Epithelial cell of proximal tubule (primary cell): ENCODE measurements at places on chromosomes 6 and 20. TPM values are rescaled to one million over a fixed set of nuclear protein-coding genes. Genes with fewer than 3 reads are reported as not detected.

The MTHFD1L gene
- total RNA-seq = 39.5 and 66.8 TPM in 2 replicates

The TSBP1 gene
- total RNA-seq = not detected in 2 replicates

The CST1 gene
- total RNA-seq = not detected in 2 replicates

The LY6G6F gene
- not detected in 2 replicates for total RNA-seq

DNA sequence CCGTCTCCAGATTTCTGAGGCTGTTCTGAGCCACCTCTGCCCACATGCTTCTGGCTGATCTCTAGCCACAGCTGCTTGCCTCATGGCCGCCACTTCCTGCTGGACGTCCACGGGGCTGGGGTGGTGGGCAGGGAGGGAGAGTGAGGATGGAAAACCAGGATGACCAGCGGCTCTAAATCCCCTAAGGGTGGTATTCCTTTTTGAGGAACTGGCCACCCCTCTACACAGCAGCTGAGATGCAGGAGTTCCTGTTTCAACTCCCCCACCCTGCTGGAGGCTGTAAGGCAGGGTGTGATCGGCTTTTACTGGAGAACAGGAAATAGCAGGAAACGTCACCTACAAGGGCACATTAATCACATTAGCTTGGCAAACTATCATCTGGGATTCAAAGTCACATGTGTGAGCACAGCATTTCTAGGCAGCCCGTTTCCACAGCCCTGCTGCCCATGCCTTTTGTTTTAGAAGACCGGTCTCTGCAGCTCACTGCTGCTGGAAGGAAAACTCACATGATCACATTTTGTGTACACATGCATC lies 181.6 kb upstream of the ECI2 start:
- DNase-seq = no peak

GRCh38 chr6:96611342-96611991 lies 48.5 kb downstream of the FHL5 start:
- DNase-seq = no peak

DNA sequence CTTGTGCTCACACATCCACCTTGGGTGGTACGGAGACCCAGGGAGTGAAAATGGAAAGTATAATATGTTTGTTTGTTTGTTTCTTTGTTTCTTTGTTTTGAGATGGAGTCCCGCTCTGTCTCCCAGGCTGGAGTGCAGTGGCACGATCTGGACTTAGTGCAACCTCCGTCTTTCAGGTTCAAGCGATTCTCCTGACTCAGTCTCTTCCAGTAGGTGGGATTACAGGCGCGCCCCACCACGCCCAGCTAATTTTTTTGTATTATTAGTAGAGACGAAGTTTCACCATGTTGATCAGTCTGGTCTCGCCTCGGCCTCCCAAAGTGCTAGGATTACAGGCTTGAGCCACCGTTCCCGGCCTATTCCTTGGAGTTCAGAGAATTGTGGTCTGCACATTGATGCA lies 115.4 kb downstream of the TRIM27 start:
- no peak for DNase-seq

GRCh38 chr6:89372506-89372901 lies 20.0 kb upstream of the UBE2J1 start:
- no peak for DNase-seq

GRCh38 chr20:51326201-51326819 lies 216.2 kb downstream of the NFATC2 start:
- DNase-seq = no peak

DNA sequence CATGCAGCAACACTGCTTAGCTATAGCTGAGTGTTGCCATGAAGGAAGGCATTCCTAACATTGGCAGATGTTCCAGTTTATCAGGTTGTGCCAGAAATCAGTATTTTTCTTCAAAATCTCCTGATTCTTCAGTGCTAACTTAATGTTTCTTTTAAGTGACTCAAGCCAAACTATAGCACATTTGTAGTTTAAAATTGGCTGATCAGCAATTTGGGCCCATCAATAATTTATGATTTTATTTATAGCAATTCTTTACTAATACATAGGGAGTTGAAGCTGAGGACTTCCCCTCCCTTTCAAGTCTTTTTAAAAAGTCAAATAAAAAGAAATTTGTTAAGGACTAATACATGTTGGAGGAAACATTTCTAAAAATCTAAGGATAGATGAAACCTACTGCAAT lies 383.8 kb upstream of the KHDRBS2 start:
- DNase-seq = no peak

- DNase-seq = no peak
These were observed 160.8 kb upstream of the PHACTR1 start for GRCh38 chr6:12555781-12556180.
